ENCODE measurements at places on chromosomes 7 and 10.

- DNase-seq, result no peak
Observed at GRCh38 chr7:71466448-71467145, 334.7 kb downstream of the GALNT17 start.

- no peak for DNase-seq
Observed at GRCh38 chr10:122148876-122149560, 122.1 kb upstream of the BTBD16 start.

- DNase-seq, result no peak
Observed at GRCh38 chr7:22783421-22783820, 39.2 kb downstream of the TOMM7 start.

DNA sequence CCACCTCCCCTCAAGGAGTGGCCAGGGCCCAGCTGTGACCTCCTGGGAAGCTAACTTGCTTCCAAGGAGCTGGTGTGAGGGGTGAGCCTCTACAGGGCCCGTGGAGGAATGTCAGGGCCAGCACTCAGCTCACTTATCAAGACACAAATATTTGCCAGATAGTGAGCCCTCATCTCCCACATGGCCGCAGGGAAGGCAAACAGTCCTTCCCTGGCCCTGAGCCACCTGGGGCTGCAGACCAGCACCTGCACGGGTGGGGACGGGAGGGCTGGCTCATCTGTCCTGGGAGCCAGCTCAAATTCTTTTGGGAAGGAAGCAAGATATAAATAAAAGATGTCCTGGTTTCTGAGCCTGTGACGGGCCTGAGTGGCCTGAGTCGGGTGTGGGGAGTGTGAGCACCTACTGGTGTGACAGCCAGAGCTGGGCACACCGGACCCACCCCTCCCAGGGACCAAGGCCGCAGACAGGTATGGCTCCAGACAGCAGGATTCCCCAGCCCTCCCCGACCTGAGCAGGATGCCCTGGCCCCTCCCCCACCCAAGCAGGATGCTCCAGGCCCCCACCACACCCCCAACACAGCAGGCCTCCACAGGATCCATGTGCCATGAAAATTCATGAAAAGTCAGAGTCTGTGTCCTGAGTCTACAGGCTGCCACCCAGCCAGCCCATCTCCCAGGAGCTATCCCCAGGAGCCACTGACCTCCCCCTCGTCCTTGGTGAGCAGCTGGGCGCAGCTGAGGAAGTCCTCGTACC, 148.0 kb downstream of the MAPK8 start:
- no peak for DNase-seq

- no peak for DNase-seq
Observed at GRCh38 chr7:134852625-134853024, 73.2 kb downstream of the CALD1 start.

GRCh38 chr10:90274721-90275468, 573.5 kb downstream of the KIF20B start:
- no peak for DNase-seq

DNA sequence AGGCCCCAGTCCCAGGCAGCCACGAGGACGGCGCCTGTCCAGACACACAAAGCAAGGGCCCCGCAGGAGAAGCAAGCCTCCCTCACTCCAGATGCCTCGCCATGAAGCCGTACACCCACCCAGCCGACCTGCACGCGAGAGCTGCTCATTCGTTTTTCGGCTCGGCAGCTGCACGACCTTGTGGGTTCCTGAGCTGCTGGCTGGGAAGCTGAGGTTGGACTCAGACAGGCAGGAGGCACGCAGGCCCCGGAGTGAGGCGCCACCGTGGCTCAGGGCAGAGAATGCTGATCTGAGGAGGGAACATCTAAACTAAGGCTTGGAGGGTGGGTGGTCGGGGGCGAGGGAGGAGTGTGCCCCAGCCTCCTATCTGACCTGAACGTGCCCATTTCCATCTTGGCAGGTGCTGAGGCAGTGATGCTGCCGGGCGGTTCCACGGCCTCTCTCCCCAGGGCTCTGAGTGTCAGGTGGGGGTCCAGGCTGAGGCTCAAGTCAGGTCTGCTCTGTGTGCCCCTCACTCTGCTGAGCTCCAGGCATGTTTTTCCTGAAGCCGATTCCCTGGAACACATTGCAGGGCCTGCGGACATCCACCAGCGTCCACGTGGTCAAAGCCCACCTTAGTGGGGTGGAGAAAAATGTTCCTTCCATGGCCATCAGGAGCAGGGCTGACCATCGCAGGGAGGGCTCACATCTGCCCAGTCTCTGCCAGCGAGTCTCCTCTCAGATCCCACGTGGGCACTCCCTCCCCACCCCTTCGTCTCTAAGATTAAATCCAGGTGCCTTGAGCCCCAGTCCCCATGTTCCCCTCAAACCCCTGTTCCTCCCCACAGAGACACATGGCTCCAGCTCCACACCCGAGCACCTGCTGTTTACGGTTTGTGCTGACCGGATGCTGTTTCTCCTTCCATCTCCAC, 28.1 kb upstream of the FAM20C start:
- DNase-seq, result no peak

DNA sequence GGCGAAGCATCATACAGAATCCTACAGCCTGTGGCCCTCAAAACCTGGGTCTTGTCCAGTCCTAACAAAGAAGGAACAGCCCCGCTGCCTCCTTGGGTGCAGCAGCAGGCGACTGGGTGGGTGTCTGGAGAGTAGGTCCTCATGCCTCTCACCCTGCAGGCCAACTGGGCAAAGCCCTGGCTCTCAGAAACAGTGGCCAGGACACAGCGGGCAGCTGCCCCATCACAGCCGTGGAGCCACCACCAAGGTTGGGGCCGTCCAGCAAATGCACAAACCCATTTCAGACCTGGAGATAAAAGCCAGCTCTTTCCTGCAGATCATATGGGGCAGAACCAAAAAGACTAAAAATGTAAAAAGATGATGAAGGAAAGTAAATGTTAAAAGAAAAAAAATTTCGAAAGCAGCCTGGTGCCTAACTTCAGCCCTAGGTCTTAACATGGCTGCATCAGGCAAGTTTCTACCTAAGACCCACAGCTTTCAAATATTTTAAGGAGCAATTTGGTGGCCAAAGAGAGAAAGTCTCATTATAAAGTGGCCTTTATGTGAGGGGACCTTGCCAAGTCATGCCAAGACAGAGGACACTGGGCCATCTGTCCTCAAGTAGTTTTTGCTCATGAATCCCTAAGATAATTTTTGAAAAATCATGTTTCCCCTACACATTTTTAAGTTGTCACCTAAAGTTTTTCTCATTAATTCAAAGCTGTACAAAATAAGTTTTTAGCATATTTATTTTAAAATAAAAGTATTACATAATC, 142.1 kb downstream of the PAXIP1 start:
- no peak for DNase-seq

GRCh38 chr7:127530148-127530547, 55.2 kb downstream of the GCC1 start:
- no peak for DNase-seq

DNA sequence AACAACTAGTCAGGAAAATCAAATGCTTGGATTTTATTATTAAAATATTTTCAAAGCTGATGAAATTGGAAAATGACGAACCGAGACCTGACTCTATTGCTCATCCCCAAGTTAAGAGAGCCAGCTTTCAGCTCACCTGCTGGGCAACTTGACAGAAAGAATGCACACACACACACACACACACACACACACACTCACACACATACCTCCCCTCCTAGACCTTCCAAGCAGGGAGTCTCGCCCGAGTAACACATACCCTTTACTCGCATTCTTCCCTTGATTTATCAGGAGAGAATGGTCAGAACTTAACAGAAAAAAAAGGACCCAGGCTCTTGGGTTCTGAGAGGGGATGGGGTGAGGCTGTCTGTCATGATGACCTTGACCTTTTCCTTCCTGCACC, 19.1 kb downstream of the GPRIN2 start:
- no peak for DNase-seq

DNA sequence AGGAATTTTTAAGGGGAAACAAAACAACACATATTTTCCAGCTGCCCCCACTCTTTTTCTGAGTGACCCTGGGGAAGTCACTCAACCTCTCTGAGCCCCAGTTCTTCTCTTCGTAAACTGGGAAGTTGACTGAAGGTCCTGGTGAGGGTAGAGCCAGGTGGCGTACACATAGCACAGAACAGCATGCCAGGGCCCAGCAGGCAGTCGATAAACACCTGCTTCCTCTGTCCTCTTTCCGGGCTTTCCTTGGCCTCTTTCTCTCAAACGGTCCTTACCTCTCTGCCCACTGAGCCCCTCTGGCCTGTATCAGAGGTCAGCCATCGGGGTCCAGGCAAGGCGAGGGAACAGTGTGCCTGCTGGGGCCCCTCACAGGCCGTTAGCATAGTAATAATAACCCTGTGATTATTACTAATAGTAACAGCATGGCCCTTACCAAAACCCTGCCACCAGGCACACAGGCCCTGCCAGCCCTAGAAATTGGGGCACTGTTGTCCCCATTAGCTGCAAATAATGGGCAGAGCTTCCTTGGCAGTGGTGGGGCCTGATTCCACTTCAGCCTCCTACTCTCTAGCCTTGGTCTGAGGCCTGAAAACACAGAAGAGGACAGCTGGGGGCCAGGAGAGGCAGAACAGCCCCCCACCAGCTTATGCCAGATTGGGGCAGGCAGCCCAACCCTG, 37.3 kb upstream of the SLC29A3 start:
- DNase-seq, result no peak

DNA sequence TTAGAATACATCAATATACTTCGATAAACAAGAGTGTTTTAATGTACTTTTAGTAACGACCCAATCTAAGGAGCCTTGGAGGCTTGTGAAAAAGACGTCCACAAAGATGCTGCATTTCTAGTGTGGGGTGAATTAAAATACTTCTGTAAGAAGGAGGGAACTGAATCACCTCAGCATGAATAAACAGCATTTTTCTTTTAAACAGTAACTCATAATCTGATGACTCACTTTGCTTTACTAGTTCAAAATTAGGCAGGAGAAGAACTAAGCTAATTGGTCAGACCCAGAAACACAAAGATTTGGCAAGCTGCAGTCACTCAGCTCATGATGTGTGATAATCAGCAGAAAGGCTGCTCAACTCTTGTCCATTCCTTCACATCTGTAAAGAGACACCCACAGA, 24.2 kb downstream of the NCOA4 start:
- no peak for DNase-seq

GRCh38 chr7:42495256-42495655, 258.2 kb upstream of the GLI3 start:
- no peak for DNase-seq

DNA sequence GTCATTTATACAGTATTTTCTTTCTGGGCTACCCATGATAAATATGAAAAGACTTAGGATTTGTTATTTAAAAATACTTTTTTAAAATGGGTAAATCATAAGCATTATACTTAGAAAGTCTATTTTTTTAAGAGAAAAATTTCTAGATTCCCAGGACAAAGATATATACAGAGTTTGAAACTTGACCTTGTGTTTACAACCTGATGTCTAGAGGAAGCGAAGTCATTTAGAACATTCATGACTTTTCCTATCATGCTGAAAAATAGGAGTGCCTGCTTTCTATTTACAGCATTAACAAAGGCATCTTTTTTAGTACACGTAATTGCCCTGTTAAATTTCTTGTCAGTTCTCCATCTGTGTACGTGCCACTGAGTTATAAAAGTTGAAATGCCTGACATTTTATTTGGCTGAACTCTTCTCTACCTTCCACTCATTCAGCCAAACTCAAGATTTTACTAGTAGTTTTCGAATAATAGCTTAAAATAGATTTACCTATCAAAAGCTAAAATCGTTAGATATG, 23.0 kb downstream of the GNAT3 start:
- no peak for DNase-seq

- DNase-seq, result peak; percentile 1
Observed at GRCh38 chr10:66627156-66627555, 298.7 kb upstream of the LRRTM3 start.

DNA sequence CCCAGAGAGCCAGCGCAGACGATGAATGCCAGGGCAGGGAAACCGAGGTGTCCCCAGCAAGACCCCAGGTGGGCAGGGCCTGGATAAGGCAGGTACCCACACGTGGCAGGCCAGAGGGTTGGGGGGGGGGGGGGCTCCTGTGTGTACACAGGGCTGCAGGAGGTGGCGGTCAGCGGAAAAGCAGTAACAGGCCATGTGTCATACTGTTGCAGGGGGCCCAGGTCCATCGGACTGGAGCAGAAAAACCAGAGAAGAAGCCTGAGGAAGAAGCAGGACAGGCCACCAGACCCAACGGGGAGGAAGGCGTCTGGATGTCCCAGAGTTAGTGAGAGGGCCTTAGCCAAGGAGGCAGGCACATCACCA, 116.3 kb downstream of the MAD1L1 start:
- no peak for DNase-seq

GRCh38 chr7:78006063-78006755, 207.6 kb downstream of the PHTF2 start:
- DNase-seq, result no peak

DNA sequence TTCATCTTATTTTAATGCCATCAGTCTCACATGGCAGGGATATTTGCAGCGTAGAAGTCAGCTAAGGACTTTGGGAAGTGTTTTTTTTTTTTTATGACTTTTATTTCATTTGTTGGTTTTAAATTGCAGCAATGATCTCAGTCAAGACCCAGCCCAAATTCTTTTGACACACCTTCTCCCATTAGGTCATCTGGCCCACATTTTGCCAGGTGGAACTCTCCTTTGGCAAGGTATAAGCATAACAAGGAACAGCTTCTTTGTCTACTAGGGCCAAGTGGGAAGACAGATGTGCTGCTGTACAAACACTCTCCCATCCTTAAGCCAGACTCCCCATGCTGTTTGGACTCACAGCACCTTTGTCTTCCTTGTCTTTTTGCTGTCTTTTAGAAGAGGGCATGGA, 41.8 kb downstream of the PLEKHA8 start:
- DNase-seq, result no peak

GRCh38 chr10:3700531-3701076, 84.4 kb downstream of the KLF6 start:
- DNase-seq, result no peak

DNA sequence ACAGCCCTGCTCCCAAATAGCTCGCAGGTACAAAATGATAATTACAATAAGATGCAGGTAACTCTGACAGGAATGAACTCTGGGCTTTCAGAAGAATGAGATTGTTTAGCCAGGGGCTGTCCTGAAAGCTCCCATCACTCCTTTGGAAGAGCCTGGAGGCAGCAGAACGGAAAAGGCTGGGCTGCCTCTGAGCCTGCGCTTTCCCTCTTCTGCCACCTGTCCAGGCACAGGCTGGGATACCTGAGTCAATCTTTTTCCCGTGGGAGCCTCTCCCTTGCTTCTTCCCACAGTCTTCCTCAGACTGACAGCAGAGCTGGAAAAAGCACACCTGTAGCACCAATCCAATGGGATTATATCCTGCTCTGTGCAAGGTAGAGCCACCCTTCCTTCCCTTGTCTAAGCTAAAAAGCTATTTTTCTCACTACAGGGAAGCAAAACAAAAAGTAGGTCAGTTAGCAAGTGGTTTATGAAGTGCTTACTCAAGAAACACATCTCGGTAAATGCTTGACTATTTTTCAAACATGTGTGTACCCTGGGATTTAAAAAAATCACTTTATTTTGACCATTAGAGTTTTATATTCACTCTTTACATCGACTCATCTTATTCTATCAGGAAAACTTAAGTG, 12.3 kb upstream of the CUL1 start:
- no peak for DNase-seq

- DNase-seq, result peak; percentile 53
Observed at GRCh38 chr7:155763691-155764437, 48.4 kb downstream of the SHH start.

- peak; percentile 61 for DNase-seq
Observed at GRCh38 chr10:124741281-124741921, 2.8 kb downstream of the FAM53B start.

GRCh38 chr7:47480576-47481538, 101.1 kb downstream of the TNS3 start:
- no peak for DNase-seq

GRCh38 chr7:77903597-77903996, 105.0 kb downstream of the PHTF2 start:
- DNase-seq, result no peak

GRCh38 chr10:126066456-126066855, 170.1 kb downstream of the FANK1 start:
- DNase-seq, result no peak

Data from GM12891 (cell line).